IPS DF 6.9 (cell line): ENCODE measurements at places on chromosomes 6 and 20.

DNA sequence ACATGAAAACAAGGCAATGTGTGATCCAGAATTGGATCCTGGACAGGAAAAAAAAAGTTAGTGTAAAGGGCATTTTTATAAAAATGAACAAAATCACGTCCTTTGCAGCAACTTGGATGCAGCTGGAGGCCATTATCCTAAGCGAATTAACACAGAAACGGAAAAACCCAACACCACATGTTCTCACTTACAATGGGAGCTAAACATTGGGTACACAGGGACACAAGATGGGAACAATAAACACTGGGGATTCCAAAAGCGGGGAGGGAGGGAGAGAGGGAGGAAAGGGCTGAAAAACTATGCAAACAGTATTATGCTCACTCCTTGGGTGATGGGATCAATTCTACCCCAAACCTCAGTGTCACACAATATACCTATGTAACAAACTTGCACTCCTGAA is 91.4 kb upstream of the BTBD3 start:
- no peak for DNase-seq

DNA sequence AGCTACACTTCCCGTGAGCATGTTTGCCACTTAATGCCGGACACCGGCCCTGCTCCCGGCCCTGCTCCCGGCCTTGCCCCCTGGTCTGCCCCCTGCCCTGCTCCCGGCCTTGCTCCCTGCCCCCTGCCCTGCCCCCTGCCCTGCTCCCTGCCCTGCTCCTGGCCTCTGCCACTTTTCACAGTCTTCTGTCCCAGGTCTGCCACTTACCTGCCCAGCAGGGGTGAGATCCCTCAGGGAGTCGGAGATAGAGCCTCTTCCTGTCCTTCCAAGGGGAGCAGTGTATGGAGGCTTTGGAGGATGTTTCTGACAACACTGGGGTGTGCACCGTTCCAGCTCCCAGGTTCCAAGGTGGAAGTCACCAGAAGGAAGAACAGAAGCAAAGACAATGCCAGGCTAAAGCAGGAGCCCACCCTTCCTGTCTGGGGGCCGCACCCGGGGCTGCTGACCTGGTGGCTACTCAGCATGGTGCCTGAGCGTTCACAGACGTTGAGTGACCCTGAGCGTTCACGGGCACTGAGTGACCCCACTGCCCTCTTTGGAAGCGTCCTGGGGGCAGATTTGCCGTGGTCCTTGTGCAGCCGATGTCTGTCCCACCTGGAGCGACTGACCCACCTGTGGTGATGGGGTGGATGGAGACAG is 199.8 kb downstream of the DLL1 start:
- DNase-seq, result no peak

DNA sequence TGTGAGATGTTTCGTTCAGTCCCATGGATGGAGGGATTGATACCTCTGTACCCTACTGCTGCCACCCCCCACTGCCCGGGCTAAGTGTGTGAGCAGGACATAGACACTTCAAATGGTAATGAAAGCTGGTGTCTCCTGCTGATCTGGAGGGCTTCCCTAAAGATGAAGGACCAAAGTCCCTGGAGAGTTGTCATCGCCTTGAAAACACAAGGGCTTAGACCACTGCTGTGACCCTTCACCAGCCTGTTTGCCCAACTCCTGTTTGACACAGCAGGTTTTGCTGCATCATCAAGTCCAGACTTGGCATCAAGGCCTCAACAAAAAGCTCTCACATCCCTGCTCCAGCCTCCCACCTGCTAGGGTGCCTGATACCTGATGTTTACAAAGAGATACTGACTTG is 57.9 kb upstream of the FAM8A1 start:
- DNase-seq, result no peak

GRCh38 chr20:35263532-35264341 is 14.2 kb downstream of the MMP24OS start:
- no peak for DNase-seq

DNA sequence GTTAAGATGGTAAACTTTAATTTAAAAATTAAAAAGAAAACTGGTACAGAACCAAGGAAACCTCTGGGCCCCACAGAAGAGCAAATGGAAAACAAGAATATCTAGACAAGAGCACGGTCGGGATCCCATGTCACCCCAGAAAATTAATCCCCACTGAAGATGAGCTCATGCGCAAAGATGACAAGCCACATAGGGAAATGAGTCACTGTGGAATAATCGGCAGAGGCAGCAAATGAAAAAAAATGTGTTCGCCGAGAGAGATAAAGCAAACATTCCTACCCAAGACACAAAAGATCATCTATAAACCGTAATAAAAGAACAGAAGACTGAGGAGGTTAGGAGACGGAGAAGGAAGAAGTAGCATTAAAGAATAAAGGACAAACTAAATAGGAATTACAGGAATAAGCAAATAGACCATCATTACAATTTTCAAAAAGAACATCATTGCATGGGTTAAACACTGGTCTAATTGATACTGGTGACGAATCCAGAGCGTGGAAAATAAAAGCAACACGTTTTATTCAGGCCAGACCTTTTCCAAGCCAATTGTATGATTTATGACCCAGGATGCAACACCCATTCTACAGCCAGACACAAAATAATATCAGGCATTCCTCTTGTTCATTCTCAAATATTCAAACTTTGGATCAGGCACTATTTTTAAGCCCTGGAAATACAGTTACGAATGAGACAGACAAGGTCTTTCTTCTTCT is 138.0 kb upstream of the ARID1B start:
- DNase-seq, result no peak

DNA sequence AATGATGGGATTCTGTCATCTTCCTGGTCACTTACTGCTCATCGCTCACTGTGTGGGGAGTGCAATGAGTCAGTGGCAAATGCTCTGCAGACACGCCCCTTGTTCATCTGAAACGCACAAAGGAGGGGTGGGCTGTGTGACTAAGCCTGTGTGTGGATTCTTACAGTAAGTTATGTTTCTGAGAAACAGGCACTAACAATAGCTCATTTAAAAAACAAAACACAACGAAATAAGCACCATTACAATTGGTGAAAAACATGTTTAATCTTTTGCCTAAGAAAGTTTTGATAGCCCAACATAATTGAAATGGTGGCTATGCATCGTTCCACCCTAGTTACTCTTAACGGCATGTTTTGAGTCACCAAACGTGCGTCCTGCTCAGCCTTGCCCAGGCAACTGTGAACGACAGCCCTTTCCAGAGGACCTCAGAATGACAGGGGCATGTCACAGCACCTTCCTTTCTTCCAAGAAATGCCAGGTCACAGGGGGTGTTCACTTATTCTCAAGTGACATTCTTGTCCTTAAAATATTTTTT is 118.4 kb upstream of the SGK1 start:
- no peak for DNase-seq

GRCh38 chr6:119043783-119044182 is 34.7 kb downstream of the FAM184A start:
- no peak for DNase-seq

- DNase-seq, result no peak
Measured at GRCh38 chr6:99933129-99933528, 60.9 kb downstream of the MCHR2 start.

GRCh38 chr6:159446340-159446739 is 246.7 kb downstream of the SOD2 start:
- DNase-seq, result no peak

DNA sequence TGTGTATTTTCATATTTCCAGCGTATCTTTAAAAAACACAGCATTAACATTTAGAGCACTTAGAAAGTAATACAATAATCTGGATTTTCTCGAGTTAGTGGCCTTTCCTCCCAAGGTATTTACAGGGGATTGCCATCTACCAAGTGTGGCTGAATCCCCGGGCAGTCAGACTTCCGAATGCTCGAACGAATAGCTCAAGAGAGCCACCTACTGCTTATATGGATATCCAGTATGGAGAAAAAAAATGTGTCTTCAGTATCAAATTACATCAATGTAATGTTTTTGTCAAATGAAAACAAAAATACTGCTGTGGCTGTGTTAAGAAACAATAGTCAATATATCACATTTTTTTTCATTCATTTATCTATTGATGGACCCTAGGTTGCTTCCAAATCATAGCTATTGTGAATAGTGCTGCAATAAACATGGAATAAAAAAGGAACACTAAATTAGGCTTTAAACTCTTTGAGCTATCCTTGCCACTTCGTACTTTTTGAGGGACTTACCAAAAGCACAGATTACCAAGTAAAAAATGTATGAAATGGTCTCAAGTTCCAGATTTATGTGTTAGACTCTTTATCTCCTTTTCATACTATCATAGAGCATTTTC is 654.5 kb upstream of the PTCHD4 start:
- peak; percentile 29 for DNase-seq

GRCh38 chr6:124901084-124901483 is 61.2 kb upstream of the RNF217 start:
- DNase-seq, result no peak

GRCh38 chr6:55011034-55011433 is 163.3 kb upstream of the HCRTR2 start:
- no peak for DNase-seq

DNA sequence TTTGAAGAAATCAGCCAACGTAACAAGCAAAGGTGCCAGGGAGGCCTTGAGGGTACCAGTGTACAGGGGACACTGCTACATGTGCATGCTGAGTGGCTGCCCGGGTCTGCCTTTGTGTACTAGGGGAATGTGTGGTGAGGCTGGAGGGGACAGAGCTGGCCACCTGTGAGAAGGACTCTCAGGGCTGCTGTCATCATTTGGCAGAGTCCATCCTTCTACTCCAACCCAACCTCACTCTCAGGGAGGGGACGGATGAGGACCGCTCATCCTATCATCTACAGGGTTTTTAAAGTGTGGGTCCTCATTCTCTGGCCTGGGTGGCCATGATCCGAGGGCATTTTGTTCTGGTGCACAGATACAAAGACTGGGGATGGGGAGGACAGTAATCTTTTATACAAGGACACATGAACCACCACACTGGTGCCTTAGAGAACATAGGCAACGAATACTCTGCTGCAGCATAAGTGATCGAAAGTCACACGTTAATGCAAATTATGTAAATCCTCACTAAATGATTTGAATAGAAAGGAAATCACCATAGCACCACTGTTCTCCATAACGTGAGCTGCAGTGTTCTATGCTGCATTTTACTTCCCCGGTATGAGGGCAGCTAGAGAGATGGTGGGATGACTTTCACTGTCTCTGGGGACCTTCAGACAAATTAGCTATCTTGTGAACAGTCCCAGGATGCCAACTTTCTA is 181.4 kb downstream of the GMPR start:
- DNase-seq, result no peak

GRCh38 chr6:52065621-52066020 is 21.8 kb downstream of the PKHD1 start:
- DNase-seq, result no peak

DNA sequence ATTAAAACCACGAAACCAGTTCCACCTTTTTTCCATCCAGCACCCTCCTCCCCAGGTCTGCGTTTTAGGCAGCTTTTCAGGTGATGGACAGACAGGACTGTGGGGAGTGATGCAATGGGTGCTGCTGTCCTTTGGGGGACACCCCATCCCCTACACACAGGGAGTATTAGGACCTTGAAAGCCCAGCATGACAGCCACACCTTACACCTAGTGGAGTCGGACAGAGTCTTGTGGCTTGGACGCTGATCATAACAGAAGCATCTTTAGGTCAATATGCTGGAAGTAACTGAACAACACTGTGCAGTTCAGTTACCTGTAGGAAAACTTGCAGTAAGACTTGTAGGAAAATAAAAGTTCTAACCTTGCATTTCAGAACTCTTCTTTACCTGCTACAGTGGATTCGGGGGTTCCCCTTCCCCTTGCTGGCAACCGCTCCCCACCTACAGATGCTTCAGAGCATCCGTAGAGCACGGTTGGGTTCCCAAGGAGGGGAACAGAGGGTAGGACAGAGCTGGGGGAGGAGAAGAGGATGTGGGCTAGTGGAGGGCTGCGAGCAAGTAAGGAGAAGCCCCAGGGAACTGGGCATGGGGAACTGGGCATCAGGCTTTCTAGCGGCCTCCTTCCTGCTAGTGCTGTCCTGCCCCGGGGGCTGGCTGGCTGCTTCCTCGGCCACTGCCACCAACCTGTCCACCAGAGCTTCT is 31.7 kb downstream of the PLEKHG1 start:
- no peak for DNase-seq

DNA sequence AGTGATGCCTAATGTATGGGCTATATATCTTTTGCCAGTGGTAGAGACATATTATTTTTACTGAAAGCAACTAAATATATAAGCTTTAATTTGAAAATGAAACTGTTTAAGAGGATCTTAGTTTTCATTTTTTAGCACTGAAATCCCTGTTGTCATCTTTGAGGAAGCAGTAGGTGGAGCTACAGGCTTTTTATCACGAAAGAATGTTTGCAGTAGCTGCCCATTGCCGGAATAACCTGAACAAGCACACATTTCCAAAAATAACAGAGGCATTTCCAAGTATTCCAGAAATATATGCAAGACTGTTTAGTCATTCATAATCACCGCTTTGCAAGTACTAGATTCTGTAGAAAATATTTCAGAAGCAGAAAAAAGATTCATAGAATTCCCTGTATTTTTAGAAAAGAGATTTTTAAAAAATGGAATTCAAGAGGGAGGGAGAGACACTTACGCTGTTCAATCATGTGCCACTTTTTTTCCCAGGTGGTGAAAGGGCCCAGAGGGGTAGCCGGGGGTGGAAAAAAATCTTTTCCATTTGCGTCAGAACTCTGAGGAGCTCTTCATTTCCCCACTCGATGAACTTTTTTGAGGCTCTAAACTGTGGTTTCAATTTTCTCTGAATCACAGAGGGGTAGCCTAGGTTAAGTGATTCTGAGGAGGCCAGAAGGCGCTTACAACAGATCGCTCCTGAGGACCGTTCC is 142.5 kb upstream of the FERMT1 start:
- no peak for DNase-seq

- no peak for DNase-seq
Measured at GRCh38 chr20:46331611-46332361, 23.5 kb upstream of the CDH22 start.

DNA sequence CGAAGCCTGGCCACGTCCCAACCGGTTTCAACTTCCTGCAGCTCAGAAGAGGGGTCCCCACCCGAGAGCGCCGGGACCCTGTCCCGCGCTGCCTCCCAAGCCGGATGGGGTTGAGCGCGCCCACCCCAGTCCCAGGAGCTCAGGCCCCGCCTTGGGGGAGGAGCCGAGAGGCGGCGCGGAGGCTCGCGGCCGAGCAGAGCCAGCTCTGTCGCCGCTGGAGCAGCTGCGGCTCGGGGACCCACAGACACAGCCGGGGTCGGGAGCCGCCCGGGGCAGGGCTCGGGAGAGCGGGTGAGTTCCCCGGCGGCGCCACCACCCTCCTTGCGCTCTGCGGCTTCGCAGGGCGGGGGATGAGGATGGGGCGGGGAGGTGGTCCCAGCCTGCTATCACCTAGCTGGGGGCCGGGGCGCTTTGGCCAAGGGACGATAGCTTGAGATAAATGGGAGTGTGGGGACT is at the start of gene PPP1R16B:
Gene PPP1R16B (plus strand): TSS at position 196 of the 456 bp plus-strand sequence. CDS start 30,229 bp downstream, outside the sequence.
- no peak for DNase-seq

GRCh38 chr6:87224971-87225370 is 69.6 kb downstream of the ZNF292 start:
- DNase-seq, result no peak

- no peak for DNase-seq
Measured at GRCh38 chr20:32906871-32907495, 48.3 kb downstream of the EFCAB8 start.

GRCh38 chr6:112176175-112176574 is 78.2 kb downstream of the LAMA4 start:
- no peak for DNase-seq
